Hepatic stellate cell (primary cell): ENCODE measurements at places on chromosomes 2 and 18.

GRCh38 chr2:214217599-214217998 lies 193.3 kb upstream of the VWC2L start:
- DNase-seq, result no peak

GRCh38 chr18:63073481-63073880 lies 246.1 kb downstream of the BCL2 start:
- DNase-seq, result no peak

DNA sequence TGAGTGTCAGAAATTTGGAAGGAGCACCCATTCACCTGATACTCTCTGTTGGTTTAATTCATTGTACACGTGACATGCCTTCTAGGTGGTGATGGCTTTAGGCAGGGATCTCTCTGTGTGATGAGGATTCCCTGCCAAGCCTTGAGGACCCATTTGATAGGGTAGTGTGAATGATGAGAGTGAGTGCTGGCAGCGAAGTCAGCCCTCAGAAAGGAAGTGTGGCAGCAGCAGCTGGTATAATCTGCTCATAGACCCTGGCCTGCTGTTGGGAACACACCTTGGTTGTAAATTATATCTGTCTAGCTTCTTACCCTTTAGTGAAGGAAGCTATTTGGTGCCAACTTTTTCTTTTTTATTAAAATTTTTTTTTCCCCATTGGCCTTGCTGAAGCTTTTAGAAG lies 164.5 kb downstream of the HAUS1 start:
- DNase-seq, result no peak

GRCh38 chr2:241437179-241437578 lies 71.2 kb downstream of the STK25 start:
- DNase-seq, result no peak

DNA sequence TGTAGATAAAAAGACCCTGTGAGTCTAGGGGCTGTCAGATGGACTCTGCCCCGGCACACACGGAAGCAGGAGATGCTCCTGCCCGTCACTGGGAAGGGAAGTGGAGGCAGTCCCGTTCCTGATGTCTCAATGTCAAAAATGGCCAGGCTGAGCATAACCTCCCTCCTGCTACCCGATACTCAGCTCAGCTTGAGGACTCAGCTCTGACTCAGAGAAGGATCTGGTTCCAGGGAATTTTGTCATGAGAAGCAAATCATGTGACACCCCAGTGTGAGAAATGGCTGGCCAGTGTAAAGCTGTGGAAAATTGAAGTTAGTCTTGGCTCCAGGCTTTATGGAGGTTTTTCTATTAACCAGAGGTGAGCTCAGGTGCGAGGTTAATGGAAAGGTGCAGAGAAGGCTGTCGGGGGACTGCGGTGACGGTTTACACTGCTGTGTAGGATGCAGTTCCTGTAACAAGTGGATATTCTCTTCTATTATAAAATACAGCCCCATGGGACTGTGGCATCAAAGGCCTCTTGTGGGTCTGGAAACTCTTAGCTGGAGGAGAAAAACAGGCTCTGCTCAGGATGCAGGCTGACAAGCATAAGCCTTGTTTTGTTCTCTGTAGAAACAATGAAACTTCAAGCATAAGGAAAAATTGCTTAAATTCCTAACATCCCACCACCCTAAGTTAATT lies 24.7 kb upstream of the AGAP1 start:
- DNase-seq, result peak; percentile 89
